A549 treated with DMSO at 1 μM for 4 hours (cell line): ENCODE measurements at places on chromosomes 7 and 10. TPM values are rescaled to one million over a fixed set of nuclear protein-coding genes. Genes with fewer than 3 reads are reported as not detected.

The SFR1 gene
- 16.9 to 20.6 TPM (median 18.2 TPM) in 5 replicates for total RNA-seq

The DNAJC12 gene
- total RNA-seq = 55.6 to 76.9 TPM (median 63.3 TPM) in 5 replicates

The RASSF4 gene
- total RNA-seq = 1.2 to 1.7 TPM (median 1.5 TPM) in 5 replicates

The ASB15 gene
- total RNA-seq = not detected in 5 replicates

The MGAM2 gene
- 0.01 TPM in 1 of 5 replicates, not detected in the others for total RNA-seq

The SPRN gene
- total RNA-seq = 0.13 to 0.38 TPM (median 0.21 TPM) in 5 replicates
